Activated naive CD4-positive, alpha-beta T cell treated with Interleukin-2 at 50 U/mL for 16 hours (primary cell): ENCODE measurements at places on chromosomes 5 and 9.

GRCh38 chr5:107567901-107568671 is 102.7 kb downstream of the EFNA5 start:
- DNase-seq = no peak

DNA sequence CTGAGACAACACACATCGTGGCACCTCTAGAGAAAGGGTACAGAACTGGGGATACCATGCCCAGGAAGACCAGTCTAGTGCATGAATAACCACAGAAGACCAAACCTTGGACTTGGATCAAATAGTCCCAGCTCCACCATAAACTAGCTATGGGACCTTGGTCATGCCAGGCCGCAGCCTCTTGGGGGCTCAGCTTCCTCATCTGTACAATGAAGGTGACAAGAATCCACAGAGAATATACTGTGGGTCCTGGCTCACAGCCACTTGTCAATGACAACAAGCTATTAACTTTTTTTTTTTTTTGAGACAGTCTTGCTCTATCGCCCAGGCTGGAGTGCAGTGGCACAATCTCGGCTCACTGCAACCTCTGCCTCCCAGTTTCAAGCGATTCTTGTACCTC is 3.9 kb downstream of the KYAT1 start:
- no peak for DNase-seq

DNA sequence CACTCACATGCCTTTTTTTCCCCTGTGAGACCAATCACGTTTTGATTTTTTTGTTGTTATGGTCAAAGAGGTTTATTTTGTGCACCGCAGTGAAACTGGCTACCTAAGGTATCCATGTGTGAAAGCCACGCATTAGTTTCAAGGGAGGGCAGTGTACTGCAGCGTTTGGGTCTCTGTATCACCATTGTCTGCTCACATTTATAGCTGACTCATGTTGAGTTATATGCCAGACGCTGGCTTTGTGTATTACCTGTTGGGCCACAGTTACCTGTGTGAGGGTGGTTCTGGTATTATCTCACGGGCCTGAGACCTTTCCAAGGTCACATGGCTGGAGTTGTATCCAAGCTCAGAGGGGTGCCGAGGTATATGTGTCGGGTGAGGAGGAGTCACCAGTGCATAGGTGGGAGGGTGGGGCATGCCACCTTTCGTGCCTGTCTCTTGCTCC is 75.8 kb downstream of the ARHGAP26 start:
- DNase-seq = no peak

GRCh38 chr5:114678778-114679177 is 316.9 kb downstream of the KCNN2 start:
- no peak for DNase-seq

GRCh38 chr9:113932906-113933584 is 56.9 kb downstream of the ZNF618 start:
- no peak for DNase-seq
